ENCODE measurements at places on chromosomes 1 and 21.

- DNase-seq, result no peak
These were observed 127.7 kb upstream of the GRIK3 start for GRCh38 chr1:37162059-37162458.

DNA sequence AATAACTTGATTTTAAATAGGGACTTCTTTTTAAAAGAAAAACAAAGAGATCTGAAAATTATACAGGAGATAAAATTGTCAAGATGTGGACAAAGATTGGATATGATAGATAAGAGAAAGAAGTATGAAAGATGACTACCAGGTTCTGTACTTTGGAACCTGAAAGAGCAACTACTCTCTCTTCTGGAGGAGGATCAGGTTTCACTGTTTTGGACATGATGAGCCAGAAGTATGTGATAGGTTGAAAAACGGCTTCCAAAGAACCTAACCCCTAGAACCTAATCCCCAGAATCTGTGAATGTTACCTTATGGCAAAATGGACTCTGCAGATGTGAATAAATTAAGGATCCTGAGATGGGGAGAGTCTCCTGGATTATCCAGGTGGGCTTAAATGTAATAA is 26.2 kb downstream of the RSBN1 start:
- no peak for DNase-seq

- DNase-seq, result no peak
These were observed 32.0 kb downstream of the RSPH1 start for GRCh38 chr21:42463861-42464515.

DNA sequence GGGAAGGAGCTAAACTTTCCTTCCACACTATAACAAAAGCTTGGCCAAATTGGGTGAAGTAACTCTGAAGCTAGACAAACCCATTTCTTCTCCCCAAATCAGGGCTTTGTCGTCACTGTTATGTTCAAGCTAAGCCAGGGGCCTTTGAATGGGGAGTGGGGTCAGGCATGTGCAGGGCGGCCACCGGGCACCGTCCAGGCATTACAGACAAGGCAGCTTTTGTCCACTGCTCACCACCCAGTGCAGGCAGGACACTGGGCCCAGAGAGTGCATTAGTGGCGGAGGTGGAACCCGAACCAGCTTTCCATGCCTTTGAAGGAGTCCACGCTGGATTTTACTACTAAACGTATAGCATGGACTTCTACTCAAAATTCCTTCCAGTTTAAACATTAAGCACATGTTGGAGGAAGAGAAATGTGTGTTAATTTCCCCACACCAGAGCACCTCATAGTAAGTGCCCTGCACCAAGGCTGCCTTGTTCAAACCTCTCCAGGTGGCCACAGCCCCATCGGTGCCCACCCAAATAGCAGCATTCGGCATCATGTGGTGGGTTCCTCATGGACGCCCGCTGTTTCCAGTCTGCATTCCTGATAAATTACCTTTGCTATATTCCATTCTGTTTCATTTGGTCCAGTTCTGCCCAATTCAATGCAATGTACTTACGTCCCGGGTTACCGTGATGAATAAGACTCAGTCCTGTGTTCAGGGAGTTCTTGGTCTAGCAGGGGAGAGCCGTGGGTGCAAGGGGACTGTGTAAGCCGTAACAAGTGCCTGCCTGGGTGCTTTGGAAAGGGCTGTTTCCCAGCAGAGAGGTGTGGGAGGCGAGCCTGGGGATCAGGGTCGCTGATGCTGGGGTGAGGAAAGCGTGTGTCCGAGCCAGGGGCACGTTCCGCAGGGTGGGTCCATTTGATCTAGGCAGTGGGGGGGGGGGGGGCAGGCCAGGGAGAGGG is 1.6 kb downstream of the UBASH3A start:
- DNase-seq, result no peak

DNA sequence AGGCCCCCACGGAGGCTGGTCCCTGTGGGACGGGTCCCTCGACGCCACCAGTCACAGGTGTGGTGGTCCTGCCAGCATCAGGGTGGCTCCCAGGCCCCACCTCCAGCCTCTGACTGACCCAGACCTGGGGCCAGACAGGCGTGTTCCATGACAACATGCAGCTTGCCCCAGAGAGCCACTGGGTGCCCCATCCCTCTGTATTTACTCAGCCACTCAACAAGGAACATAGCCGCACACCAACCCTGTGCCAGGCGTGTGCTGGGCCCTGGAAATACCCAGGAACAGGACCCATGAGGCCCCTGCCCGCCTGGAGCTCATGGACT is 65.4 kb downstream of the MATN1 start:
- DNase-seq, result no peak

GRCh38 chr1:57599236-57599994 is 175.6 kb upstream of the DAB1 start:
- no peak for DNase-seq

GRCh38 chr1:1109743-1110142 is 6.1 kb downstream of the C1orf159 start:
- no peak for DNase-seq

DNA sequence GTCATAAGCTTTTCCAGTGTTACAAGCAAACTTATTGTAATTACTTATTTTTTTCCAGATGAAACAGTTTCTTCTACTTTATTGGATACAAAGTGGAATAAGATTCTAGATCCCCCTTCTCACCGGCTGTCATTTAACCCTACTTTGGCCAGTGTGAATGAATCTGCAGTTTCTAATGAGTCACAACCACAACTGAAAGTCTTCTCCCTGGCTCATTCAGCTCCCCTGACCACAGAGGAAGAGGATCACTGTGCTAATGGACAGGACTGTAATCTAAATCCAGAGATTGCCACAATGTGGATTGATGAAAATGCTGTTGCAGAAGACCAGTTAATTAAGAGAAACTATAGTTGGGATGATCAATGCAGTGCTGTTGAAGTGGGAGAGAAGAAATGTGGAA is 95.5 kb downstream of the ZFYVE9 start:
- no peak for DNase-seq

DNA sequence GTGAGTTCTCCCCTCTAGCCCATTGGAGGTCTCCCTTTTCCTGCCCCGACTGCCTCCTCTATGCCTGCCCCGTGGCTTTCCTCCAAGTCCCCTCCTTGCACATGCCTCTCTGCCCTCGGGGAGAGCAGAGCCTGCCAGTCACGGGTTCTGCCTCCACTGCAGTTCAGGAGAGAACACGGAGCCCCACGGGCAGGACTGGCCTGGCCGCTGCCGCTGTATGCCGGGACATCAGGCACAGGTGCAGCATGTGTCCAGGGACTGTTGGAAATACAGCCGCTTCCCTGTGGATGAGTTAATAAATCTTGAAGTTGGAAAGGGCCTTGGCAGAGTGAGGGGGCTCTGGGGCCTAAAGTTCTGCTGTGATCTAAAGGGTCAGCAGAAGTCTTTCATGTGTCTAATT is 676.6 kb downstream of the MATN1 start:
- no peak for DNase-seq

GRCh38 chr1:200708161-200708560 is 30.5 kb upstream of the CAMSAP2 start:
- no peak for DNase-seq

DNA sequence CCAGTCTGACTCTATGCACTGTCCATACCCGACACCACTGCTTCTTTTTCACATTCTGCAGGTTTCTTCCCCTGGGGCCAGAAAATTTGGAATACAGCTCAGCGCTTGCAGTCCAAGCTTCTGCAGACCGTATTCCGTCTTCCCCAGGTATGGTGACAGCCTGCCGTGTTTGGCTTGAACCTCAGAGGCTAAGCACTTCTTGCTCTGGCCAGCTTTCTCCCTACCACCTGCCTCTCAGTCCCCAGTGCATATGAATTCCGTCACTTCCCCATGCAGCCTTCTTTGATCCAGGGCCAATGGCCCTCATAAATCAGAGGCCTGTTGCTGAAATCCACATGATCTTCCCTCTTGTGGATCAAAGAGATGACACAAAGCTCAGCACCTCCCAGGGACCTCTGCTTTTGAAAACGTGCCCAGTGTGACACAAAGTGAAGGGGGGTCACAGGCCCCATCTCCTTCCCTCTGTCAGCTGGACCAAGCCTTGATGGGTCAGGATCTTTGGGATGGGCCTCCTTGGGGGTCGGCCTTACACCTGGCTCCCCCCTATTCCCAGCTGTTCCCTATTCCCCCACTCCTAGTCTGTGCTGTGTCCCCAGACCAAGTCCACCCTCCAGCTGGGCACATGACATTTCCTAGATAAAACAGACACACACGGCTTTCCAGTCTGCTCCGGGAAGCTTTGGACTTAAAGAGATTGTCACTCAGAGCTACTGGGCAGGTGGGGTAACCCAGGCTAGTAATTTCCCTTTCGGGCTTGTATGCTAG is 66.6 kb downstream of the HMGB4 start:
- no peak for DNase-seq

DNA sequence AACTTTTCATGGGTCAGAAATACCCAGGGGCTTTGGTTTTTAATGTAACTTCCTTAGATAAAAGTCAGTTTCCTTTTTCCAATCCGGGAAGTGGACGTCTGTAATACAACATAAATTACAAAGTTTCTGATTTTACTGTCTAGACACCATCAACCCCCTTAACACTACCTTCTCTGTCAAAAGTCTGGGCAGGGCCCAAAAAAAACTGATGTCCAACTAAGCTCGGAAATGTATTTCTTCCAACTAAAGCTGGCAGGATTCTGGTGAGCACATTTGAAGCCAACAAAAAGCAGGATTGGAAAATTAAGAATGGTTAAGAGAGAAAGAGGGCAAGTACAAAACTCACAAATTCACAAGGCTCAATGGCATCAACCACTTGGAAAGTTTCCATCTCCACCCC is 24.3 kb downstream of the DDAH1 start:
- DNase-seq, result no peak

DNA sequence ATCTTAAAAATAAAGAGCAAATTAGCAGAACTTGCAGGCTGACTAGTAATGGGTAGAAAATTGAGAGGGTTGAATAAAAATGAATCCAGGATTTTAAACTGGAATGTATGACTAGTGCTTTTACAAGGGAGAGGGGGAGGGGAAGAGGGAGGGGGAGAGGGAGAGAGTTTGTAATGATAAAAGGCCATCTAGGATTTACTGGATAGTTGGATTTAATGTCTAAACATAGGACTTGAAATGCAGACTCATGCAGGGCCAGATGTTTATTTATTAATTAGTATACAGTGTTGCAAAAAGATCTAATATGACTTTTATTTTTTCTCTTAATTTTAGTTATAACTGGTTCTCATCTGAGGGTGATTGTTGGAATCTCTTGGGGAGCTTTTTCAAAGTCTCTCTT is 4.3 kb downstream of the ZNF326 start:
- no peak for DNase-seq

GRCh38 chr1:116950517-116951199 is 40.9 kb downstream of the PTGFRN start:
- no peak for DNase-seq

DNA sequence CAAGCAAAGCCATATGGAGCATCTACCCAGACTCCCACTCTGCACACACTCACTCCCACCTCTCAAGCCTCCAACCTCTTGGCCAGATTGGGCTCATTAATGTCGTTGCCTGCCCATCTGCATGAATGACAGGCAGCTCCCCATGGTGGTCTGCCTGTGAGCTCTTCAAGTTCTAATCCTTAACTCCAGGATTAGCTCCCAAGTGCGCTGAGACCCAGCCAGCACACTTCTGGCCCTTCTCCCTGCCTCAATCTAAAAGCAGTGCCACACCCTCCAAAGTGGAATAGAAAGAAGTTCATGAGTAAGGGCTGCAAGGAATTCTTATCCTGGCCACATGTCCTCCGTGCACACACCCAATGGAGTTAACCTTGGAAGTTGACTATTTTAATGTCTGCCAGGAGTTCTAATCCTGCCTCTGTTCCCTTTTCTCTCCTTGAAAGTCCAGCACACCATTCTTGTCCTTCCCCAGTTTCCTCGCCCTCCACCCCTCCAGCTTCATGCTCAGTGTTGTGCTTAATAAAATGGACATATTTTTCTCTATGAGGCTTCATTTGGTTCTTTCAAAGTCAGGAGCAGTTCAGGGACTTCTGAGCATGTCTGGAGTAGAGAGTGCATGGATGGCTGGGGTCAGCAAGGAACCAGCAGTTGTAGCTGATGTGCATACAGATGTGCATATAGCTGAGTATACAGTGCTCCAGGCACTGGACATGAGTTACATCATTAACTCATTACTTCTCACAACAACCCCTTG is 30.1 kb downstream of the CAMK1G start:
- DNase-seq, result no peak

- no peak for DNase-seq
These were observed 79.5 kb downstream of the TM2D1 start for GRCh38 chr1:61645476-61645875.

DNA sequence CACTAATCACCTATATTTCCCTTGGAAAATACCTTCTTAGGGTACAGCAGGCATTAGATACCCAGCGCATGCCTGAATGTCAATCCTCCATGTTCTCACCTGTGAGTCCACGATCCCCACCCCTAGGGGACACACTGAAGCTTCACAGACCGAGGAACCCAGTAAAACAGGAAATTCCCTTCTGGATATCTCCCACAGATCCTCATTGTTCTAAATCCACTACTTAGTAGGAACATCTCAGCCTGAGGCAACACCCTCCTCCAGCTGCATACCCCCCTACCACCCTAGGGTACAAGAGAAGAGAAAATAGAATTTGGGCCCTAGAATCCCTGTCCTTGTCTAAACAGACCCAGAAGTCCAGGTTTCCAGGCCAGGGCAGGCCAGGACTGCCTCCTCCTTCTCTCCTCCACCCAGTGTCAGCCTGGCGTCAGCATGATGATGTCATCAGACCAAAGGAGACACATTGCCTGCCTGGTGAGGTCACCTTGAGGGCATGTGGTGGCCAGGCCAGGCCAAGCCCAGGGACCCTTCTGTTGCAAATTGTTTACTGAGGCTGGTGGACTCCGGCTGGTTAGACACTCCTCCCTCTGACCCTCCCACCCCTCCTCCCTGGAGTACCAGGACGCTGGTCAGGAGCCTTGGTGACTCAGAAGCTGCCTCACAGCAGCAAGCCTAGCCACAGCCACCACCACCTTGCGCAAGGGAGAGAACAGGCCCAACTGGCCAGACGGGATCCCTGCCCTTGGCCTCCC is 6.2 kb downstream of the NECTIN4 start:
- DNase-seq, result no peak

DNA sequence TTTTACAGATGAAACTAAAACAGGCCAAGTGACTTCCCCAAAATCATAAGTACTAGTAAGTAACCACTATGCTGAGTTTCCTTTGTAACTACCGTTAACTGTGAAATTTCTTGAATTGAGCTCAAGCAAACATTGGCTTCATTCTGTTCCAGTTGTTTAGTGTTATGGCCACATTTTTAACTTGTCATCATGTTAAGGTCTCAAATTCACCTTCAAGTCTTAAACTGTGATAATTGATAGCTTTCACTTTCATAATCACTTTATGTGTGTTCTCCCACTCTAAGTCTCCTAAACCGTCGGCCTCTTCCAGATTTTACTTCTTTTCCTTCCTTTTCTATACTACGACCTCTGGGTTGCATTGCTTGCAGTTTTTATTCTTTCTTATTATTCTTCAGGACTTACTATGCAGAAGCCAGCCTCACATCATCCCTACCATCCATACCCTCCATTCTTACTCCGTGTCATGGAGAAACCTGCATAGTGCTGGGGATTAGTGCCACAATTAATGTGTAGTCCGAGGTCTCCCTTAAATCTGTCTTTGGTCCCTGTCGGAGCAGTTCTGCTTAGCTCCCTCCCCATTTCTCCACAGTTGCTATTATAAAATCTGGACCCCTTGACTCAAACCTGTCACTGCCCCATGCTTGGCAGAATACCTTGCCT is 5.8 kb downstream of the KIF1B start:
- no peak for DNase-seq

GRCh38 chr21:42120101-42120902 is 49.2 kb downstream of the UMODL1 start:
- no peak for DNase-seq

GRCh38 chr1:22709891-22710700 is 543 bp upstream of the EPHB2 start:
- DNase-seq, result no peak

Data from cortex of kidney (tissue), 1 donor.